ENCODE measurements at places on chromosomes 7 and 10.

DNA sequence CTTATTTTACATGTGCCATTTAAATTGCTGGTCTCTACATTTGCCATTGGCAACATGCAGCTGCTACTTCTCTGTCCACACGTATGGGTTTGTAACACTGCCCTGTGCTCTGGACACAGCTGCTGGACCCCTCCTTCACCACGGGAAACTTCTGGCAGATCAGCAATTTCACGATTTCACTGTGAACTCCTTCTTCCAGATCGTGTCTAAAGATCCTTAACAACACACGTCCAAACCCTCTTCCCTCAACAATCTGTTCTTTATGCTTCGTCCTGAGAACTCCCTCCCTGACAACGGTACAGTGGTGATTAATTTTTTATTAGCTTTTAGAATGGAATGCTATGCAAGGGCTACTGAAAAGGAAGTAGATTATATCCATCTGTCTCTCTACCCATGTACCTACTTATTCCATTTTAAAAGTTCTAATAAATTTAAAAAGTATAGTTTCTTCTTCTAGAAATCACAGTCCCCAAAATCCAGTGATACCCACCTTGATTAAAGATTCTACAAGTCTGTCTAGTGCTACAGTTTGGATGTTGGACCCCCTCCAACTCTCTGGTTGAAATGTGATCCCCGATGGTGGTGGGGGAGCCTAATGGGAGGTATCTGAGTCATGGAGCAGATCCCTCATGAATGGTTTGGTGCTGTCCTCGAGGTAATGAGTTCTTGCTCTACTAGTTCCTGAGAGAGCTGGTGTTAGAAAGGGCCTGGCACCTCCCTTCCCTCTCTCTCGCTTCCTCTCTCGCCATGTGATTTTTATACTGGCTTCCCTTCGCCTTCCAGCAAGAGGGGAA, 81.0 kb downstream of the KIAA1549 start:
- no peak for DNase-seq

GRCh38 chr10:124172181-124172916, 79.0 kb upstream of the CHST15 start:
- no peak for DNase-seq

DNA sequence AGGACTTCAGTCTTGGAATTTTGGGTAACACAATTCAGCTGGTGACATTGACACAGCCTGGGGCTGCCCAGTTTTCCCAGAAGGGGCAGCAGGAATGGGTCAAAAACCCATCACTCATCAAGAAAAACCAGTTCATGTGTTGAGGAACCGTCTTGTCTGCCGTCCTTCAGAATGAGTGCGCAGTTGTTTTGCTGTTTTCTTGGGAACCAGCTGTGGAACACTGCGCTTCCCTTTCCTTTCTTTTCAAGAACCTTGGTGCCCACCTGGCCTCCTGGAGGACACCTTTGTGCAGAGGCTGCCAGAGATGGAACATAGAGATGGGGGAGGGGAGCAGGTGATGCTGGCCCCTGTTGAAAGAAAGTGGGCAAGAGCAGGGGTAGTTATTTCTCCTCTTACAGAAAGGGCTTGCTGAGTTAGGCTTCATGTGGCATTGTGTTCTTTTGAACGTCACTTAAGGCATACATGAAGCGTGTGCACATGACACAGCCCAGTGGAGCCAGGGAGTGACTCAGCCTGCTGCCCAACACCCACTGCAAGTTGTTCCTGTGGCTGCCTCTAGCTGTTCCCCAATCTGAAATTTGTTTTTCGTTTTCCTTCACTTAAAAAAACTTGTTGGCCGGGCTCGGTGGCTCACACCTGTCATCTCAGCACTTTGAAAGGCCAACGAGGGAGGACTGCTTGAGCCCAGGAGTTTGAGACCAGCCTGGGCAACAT, 87.4 kb upstream of the TNS3 start:
- no peak for DNase-seq

- DNase-seq, result no peak
These were observed 19.6 kb upstream of the ELFN1 start for GRCh38 chr7:1650363-1651030.

DNA sequence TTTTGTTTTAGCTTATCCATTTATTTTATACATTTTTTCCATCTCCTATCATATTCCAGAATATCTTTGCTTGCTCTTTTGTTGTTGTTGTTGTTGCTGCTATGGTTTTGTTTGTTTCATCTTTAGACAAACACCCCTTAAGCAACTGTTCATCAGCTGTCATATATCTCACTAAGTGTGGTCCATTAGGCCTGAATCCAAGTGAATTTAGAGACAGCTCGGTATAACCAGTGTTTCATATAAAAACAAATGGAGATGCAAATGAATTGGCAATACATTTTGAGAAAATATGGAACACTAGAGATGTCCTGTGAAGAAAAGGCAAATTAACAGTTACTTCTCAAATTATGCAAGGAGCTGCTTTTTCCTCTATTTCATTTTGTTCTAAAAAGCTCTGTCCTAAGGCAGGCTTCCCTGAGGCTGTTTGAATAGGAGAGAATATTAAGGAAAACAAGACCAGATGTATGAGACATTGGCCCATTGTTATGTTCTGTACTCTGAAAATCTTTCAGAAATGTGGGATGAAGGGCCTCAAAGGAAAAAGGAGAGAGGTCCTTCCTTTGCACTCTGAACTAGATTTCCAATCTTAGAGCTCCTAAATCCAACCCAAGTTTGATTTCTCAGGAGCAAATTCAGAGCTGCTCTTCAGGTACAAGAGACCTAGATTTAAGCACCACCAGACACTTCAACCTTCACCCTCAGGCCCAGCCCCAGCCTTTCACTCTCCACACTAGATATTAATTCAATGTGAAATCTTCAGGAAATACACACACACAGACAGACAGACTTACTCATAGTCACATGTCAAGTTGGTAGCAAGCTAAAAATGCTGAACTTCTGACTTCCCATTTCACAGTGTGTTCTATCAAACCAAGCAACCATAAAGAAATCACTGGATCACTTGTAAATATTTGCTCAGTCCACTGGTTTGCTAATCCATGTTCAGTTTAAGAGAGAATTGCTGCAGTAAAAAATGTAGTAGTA, 5.4 kb downstream of the TFEC start:
- DNase-seq, result no peak

DNA sequence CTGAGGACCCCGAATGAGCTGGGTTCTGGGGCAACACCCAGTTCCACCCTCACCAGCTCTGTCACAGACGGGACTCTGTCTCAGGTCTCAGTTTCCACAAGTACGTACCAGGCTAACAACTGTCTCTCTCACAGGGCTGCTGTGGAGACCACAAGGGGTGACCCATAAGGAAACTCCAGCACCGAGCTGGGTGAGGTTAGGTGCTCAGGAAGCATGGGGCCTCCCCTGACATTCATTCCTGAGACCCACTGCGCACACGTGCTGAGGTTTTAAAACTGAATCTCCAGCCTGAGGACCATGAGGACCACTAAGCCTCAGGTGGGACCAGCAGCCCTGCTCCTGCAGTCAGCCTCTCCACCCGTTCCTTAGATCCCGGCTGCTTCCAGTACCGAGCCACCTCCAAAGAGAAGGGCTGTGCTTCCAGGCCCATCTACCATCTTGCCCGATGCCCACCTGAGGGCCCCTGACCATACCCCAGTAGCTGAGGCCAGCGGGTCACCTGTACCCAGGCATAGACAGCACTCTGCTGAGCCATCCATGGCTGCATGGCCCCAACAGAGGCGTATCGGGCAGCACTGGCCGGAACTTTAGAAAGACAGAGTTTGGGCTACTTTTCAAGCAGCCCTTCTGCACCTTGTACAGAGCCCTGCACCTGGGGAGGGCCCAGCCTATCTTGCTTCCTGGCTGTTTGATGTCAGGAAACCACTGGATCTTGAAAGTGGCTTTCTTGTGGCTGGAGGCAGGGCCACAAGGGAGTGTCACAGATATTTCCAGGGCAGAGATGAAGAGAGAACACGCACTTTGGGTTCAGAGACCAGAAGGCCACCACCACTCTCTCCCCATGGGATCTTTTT, 18.7 kb downstream of the HSPA12A start:
- DNase-seq, result peak; percentile 5

GRCh38 chr7:86629-87028, 105.7 kb upstream of the FAM20C start:
- no peak for DNase-seq

DNA sequence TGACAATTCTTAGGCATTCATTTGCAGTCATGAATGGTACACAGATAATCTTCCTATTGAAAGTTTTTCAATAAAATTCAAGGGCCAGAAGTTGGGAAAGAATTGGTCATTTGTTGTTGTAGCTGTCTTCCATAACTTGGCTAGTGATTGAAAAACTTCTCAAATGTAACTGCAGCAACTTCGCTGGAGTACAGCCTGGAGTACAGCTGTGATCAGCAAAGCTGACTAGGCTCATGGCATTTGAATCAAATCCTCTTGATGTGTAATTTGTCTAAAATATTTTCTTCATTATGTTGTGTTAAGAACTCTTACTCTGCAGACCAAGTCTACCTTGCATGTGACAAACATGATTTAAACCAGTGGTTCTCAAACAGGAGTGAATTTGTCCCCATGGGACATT, 226.5 kb upstream of the STEAP1 start:
- no peak for DNase-seq

- DNase-seq, result no peak
These were observed 694.9 kb upstream of the LRRN3 start for GRCh38 chr7:110396021-110396420.

DNA sequence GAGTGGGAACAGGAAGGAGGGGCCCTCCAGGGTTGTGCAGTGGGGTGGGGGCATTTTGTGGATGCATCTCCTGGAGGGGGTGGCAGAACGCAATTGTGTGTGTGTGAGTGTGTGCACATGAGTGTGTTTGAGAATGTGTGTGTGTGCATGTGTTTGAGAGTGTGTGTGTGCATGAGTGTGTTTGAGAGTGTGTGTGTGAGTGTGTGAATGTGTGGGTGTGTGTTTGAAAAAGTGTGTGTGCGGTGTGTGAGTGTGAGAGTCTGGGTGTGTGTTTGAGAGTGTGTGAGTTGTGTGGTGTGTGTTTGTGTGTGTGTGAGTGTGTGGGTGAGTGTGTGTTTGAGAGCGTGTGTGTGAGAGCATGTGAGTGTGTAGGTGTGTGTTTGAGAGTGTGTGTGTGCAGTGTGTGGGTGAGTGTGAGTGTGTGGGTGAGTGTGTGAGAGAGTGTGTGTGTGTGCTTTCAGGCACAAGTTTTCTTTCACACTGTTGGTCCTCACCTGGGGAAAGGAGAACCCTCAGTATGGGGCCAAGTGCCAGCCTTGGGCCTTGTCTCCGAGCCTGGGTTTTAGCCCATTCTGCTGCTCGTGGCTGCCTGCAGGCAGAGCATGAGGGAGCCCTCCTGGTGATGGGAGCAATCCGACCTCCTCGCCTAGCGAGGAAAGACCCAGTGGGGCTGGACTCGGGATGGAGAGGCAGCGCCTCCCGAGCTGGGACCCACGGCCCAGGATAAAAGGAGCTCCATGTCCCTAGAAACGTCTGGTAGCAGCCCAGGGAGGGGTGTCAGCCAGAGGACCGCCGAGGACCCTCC, 35.6 kb downstream of the CDH23 start:
- DNase-seq, result no peak

GRCh38 chr7:137421366-137421765, 77.8 kb upstream of the PTN start:
- DNase-seq, result no peak

DNA sequence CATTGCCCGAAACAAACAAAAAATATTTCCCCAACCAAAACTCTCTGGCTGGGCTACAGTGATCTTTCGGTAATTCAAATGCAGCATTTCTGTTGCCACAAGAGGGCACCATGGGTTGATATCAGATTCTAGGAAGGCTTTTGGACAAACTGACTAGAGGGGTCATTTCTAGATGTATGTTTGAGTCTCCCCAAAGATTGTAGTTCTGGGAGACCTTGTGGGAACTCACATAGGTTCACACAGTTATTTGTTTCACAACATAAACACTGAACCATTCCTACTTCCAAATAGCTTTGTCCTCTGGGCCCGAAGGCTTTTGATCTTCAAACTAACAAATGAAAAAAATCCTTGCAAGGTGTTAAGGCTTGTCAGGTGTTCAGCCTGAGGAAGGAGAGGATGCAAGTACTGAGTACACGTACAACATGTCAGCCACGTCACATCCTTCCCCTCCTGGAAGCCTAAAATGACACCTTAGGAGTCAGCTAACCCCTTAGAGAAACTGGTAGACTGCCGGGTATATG, 37.0 kb upstream of the IL15RA start:
- DNase-seq, result peak; percentile 44

DNA sequence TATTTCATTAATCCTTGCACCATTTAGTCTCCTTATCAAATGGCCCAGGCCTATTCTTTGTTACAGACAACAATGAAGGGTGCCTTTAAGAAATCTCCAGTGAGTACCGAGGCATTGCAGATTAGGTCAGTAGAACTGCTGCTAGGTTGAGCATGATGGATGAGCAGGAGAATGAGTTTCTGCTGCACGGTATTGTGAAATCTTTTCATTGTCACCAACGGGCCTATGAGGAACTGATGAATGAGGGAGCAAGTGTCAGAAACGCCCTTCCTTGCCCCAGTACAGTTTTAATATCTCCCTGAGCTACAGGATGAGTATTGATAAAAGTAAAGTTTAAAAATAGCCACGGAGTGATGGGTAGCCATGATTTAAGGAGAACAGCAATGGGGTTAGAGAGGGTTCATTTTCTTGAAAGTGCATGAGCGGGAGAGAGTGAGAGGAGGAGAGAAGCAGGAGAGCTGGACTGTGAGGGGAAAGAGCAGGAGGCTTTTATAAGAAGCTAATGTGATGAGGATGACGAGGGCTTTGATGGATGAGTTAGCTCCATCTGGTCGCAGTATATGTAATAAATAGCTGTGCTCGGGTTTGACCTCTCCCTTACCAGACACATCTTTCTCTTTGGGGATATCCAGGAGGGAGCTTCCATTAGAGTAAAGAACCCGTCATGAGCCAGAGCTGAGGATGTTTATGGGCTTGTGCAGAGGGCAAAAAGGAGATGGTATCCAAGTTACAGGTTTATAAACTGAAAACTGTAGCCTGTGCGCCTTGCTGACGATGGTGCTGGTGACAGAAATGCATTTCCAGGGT, 526.1 kb downstream of the LRMDA start:
- DNase-seq, result no peak

DNA sequence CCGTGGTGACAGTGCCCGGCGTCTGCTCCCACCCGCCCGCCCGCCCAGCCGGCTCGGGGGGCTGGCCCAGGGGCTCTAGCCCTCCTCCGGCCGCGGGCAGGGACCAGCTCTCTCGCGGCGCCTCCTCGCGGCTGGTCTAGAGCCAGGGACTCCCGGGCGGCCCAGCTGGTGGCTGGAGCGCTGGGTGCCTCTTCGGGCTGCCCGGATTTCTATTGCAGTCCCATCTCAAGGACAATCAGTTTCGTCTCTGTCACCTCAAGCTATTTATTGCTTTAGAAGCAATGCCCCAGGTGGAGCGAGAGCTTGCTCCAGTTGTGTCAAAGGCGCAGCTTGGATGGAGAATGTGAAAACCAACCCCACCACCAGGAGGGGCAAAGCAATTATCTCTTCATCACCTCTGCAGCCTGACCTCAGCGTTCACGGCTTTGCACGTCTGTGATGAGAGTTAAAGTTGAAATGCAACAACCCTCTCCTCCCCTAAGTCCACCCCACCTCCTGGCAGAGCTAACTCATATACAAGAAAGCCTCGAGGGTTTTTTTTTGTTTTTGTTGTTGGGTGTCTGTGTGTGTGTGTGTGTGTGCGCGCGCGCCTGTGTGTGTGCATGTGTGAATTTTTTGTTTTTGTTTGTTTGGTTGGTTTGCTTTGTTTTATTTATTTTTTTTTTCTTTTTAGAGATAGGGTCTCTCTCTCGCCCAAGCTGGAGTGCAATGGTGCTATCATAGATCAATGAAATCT, at the start of gene ITGA8:
Gene ITGA8 (minus strand): TSS at position 24 of the 736 bp plus-strand sequence. CDS start 151 bp downstream, outside the sequence.
- DNase-seq, result no peak

All from stimulated activated CD8-positive, alpha-beta memory T cell treated with anti-CD3 and anti-CD28 coated beads, Interleukin-7, amount 100 ng/mL, for 4 hours (primary cell).